Neural crest cell (in vitro differentiated cells): ENCODE measurements at places on chromosomes 2 and 18.

- no peak for DNase-seq
Measured at GRCh38 chr18:55252053-55252675, 292.9 kb upstream of the CCDC68 start.

GRCh38 chr2:164826293-164827243 lies 15.1 kb downstream of the COBLL1 start:
- no peak for DNase-seq

DNA sequence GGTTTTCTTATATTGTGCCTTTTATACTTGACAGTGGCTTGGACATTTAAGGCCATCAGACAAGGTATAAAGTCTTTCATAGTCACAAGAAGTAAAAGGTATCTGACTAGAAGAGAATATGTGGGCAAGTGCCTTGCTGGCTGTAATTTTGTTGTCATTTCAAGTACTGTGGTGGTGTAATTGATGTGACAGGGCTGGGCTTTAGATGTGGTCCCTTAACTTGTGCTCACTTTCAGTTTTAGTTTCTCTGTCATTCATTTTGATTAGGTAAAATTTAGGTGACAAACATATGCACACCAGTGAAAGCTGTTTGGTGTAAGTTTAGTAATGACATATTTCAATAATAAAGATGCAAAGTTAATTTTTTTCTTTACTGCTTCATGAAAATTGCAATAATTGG lies 31.2 kb upstream of the TBR1 start:
- DNase-seq = no peak

DNA sequence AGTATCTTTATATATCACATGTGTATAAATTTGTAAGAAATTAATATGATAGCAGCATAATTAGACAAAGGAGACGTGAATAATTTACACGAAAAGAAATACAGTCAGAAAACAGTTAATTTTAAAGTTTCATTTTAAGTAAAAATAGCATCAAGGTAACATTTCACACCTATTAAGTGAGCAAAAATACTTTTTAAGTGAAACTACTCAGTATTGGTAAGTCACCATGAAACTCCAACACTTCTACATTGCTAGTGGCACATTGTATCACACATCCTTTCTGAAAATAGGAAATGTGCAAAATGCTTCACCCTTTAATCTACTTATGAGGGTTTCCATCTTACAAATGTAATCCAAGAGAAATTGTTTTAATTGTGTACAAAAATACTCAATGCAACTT lies 287.9 kb upstream of the EPAS1 start:
- DNase-seq = no peak

DNA sequence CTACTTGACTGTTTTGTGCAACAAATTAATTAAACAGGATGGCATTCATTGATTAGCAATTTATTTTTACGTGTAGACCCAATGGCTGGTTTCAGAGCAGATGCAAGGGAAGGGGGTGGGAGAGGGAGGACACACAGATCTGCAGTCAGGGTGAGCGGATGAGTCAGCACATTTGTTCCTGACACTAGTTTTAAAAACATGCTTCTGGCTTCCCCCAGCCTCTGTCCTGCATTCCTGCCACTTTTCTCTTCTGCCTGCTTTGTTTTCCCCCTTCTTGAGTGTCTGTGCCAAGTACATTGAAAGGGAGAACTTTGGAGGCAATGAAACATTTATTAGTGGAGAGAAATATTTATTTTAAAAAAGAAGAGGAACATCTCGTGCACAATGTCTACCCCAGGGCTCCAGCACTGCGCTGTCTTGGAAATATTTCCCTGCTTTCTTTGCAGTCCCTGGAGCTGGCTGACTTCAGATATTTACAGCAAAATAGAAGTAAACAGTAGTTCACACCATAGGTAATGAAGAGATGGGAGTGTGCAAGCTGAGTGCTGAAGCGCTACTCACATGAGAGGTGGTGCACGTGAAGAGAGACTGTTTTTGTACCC lies 52.2 kb downstream of the NRP2 start:
- DNase-seq = peak; percentile 22

DNA sequence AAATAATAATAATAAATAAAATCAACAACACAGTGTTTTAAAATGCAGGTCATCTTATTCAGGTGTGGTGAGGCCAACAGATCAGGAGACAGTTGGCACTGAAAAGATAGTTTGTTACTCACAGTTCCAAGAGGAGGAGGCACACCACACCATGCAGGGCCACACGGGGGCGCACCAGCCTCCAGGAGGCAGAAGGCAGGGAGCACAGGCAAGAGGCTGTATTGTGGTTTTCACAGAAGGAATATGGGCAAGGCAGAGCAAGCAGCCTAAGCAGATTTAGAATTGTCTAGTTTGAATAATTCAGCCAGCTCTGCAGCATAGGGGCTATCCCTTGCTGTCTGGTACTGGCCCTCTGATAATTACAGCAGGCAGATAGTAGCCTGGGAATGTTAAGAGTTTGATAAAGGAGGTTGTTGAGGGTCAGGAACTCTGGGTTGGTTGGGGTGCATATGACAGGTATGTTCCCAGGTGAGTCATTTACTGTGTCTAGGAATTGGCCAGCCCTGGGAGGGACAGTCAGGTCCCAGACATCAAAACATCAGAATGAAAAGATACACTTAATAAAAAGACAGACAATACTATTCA lies 31.3 kb downstream of the KIAA2012 start:
- DNase-seq = peak; percentile 62

DNA sequence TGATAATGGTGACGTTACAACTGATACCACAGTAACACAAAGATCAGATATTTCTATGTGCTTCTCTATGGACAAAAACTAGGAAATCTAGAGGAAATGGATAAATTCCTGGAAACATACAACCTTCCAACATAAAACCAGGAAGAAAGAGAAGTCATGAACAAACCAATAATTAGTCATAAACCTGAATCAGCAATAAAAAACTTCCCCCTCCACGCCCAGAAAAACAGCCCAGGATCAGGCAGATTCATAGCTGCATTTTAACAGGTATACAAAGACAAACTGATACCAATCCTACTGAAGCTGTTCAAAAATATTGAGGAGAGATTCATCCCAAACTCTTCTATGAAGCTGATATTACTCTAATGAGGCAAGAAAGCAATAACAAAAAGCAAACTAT lies 1535.2 kb upstream of the LRRTM1 start:
- DNase-seq = no peak

DNA sequence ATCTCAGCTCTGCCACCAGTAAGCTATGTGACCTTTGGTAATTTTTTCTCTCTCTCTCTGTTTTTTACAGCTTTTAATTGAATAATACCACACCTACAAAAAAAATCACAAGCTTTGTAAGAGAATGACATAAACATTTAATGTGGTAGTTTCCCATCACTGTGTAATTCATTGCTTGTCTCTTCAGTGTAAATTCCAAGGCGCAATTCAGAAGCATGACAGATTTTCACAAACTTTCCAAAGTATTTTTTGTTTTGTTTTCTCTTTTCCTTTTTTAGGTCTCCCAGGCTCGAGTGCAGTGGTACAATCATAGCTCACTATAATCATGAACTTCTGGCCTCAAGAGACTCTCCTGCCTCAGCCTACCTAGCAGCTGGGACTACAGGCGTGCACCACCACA lies 25.0 kb upstream of the PPM1B start:
- no peak for DNase-seq
